AG08395 (cell line): ENCODE measurements at places on chromosomes 3 and 15.

DNA sequence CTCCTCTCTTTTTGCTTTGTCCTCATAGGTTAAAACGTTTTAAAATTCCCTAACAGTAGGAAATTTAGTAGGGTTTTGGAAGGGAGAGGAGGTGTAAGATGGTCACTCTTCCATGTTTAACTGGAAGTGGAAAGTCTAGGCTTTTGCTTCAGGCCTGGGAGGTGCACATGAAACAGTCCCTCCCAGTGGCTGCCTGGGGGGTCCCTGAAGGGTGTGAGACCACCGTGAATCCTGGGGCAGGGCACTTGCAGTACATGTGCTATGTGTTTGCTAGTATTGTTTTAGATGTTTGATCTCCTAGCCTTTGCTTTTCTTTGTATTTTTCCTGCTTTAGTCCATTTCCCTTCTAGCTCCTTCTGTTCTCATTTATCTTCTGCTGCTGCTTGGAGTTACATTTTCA lies 178.5 kb downstream of the THSD4 start:
- no peak for DNase-seq

GRCh38 chr3:37945807-37946530 lies 44.6 kb upstream of the VILL start:
- no peak for DNase-seq

GRCh38 chr3:53030619-53031449 lies 15.0 kb downstream of the SFMBT1 start:
- no peak for DNase-seq

GRCh38 chr15:82856397-82857170 lies 47.2 kb downstream of the WHAMM start:
- no peak for DNase-seq

- no peak for DNase-seq
Observed at GRCh38 chr3:7630925-7631324, 770.0 kb downstream of the GRM7 start.

DNA sequence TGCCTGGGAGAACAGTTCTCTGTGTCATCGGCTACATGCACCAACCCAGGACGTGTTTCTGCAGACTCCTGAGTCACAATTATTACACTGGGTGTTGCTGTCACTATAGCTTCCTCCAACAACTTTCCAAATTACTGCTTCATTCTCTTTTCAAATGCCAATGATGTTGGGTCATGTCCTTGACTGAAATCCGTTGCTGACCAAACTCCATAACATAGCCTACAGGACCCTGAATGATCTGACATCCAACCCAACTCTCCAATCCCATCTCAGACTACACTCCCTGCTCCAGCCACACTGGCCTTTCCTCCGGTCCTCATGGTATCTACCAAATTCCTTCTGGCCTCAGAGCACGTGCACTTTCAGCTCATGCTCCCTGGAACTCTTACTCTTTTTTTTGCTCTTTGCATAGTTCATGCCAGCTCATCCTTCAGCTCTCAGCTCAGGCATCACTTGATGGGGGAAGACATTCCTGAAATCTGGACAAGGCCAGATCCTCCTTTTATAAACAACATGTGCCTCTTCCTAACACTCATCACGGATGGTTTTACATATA lies 108.8 kb upstream of the PTPRG start:
- peak; percentile 54 for DNase-seq

DNA sequence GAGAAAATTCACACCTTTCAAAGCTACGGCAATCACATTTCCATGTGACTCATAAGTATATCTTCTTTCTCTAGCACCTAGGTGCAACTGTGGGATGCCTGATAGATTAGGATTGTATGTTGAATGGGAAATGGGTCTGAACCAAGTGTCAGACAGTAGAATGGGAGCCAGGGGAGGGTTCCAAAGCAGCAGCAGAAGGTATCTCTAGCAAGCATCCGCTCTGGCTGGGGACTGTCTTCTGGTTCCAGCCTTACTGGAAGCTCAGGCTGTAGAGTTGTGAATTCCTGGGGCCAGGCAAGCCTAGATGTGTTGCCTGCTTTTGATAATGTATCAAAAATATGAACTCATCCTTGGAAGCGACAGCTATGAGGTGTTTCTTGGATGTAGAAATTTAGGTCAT lies 2.1 kb upstream of the CHL1 start:
- no peak for DNase-seq

GRCh38 chr3:50660386-50660785 lies 14.3 kb upstream of the DOCK3 start:
- no peak for DNase-seq

DNA sequence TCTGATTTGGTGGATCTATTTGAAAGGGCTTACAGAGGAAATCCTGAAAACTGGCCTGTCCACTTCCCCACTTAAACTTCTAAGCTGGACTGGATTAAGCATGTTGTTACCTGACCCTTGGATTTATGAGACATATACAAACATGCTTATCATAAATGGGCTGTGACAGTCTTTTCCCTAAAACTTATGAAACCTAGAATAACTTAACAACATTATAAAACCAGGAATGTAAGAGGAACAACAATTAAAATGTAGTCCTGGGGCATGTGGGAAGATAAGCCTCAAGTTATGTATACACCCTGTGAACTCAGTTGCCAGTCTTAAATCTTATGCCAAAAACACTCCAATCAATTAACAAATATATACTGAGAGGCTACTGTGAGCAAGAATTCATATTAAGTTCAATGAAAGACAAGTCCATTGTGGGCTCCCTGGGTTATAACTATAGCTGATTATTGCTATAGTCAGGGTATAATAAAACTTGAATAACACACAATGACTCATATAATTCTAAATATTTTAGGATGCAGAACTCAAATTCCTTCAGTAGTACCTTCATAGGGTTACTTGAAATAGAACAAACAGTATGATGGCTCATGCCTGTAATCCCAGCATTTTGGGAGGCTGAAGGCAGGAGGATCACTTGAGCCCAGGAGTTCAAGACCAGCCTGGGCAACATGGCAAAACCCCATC lies 87.2 kb upstream of the PPIB start:
- DNase-seq = no peak

DNA sequence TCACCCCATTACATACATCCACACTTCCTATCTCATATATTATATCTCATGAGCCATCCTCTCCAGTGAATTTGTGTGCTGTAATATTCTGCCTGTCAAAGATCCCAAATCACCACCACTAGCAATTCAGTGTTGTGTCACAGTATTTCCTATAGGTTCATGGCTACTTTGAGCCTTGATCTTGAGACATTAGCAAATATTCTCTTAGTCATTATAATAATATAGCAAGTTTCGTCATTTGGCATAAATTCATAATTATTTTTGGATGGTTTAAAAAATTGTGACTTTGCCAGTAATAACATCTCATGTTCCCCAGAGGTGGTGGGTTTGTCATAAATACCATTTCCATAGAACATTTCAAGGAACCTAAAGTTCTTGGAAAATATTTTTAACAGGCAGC lies 47.7 kb downstream of the CMSS1 start:
- DNase-seq = no peak

GRCh38 chr3:47523310-47524073 lies 10.0 kb upstream of the ELP6 start:
- DNase-seq = no peak

DNA sequence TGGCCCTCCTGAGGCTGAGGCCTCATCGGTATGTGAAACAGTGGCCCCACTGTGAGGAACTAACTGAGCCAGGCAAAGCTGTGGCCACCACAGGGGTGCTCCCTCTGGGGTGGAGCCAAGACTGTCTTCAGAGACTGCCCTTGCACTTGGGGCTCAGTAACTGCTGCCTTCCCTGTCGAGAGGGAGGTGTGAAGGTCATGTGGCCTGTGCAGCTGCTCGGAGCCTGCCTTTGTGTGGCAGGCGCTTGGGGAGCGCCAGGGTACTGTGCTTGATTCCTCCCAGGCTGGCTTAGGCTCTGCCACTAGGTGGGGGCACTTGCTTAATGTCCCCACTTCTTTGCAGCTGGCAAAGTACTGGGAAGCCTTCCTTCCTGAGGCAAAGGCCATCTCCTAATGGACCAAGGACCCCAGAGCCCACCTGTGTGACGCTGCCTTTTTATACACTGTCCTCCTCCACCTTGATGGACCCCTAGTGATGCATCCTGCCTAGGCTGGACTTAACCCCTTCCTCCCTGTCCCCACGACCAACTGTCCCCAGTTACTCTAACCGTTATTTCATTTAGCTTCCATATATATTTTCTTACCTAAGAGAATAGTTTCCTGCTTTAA lies 14.2 kb upstream of the SNX22 start:
- DNase-seq = no peak

- no peak for DNase-seq
Observed at GRCh38 chr3:147390589-147391569, 15.5 kb downstream of the ZIC4 start.

GRCh38 chr15:101115786-101116680 lies 135.8 kb downstream of the CHSY1 start:
- DNase-seq = peak; percentile 55

- DNase-seq = no peak
Observed at GRCh38 chr3:100270215-100270583, 9.4 kb downstream of the TBC1D23 start.

DNA sequence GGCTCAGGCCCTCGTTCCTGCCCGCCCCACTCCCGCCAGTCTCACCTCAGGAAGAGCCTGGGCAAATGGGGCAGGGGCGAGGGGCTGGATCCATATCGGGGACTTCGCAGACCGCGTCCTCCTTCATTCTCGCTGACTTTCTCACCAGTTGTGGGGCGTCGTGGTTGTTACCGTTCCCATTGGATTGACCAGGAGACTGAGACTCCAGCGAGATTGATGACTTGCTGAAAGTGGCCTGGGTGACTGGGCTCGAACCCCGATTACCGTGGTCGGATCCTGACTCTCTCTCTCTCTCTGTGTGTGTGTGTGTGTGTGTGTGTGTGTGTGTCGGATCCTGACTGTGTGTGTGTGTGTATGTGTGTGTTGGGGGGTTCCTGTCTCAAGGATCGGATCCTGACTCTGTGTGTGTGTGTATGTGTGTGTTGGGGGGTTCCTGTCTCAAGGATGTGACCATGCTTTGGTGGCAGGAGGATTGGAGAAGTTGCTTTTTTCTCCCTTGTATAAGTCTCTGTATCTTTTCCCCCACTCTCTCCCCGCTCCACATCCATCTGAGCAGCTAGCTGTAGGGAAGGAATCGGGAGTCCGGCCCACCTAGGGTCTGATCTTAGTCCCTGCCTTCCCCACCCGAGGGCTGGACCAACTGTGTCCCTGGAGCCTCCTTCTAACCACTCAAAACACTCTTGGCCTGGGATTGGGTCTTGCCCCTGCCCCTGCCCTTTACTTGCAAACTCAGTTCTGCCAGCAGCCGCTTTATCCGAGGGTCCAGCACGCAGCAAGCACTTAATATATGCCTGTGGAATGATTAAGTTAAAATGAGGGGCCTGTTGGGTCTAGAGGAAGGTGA lies 603 bp downstream of the PLEKHO2 start:
- DNase-seq = no peak

DNA sequence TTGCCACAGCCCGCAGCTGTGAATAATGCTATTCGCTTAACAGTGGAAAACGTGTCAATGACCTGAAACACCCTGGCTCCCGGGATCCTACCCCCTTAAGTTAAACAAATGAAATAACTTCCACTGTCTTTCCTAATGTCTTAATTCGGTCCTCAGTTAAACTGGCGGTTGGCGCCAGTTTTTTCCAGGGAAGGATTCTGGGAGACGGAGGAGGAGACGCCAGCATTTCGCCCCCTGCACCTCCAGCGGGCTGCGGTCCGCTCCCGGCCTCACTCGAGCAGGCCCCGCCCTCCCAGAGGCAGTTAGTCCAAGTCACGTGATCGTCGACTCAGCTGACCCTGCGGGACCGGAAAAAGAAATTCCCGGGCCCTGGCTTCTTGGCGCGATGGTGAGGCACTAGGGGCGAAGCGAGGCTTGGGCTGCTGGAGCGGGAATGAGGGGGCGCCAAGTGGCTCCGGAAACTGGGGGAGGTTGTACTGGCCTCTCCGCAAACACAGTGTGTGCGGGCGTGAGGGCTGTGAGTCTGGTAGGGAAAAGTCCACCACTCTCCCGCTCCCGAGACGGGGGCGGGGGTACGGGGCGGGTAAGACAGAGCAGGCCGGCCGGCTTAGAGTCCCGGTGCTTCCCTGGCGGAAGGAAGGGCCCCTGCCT lies at the start of gene COMMD4:
Gene COMMD4 (plus strand): TSS at position 359 of the 651 bp plus-strand sequence. CDS start 27 bp downstream, at position 386.
- peak; percentile 81 for DNase-seq

GRCh38 chr3:172286548-172287148 lies 161.6 kb downstream of the GHSR start:
- no peak for DNase-seq

DNA sequence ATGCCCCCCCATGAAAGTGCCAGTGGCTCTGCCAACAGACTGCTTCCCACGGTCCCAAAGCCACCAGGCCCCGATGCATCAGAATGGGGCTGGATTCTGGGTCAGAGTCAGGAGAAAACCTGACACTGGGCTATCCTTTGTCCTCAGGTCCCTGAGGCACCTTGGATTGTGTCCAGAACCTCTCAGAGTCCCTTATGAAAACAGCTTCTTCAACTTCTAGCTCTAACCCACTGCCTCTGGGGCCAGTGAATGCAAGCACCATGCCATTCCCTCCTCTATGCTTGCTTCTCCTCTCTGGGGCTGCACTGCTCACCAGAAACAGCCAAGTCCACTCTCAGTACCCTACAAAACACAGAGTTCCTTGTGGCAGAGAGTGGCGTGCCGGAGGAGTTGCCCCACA lies 9.9 kb downstream of the CRABP1 start:
- DNase-seq = no peak

DNA sequence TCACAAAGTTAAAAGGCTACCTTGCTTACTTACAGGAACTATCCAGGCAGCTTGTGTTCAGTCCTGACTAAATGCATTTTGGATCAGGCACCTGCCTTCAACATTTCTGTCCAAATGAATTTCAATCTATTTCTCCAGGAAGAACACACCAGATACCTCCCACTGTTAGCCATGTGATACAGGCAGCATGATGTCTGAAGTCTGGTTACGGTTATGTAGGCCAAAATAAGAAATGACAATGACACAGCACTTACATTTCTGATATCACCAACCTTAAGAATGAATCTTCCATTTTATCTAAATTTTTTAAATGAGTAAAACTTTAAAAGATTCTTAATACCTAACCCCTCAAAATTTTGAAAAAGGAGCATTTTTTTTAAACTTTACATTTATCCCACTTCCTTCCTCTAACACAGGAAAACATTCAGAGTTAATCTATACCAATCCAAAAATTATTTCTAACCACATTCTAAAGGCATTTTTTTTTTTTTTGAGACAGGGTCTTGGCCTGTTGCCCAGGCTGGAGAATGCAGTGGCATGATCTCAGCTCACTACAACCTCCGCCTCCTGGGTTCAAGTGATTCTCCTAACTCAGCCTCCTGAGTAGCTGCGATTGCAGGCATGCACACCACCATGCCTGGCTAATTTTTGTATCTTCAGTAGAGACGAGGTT lies at the start of gene MAP4:
Gene MAP4 (minus strand): TSS at position 116 of the 673 bp plus-strand sequence. CDS start 17,556 bp downstream, outside the sequence.
- no peak for DNase-seq
